ENCODE measurements at places on chromosomes 12 and 14. TPM values are rescaled to one million over a fixed set of nuclear protein-coding genes. Genes with fewer than 3 reads are reported as not detected.

DNA sequence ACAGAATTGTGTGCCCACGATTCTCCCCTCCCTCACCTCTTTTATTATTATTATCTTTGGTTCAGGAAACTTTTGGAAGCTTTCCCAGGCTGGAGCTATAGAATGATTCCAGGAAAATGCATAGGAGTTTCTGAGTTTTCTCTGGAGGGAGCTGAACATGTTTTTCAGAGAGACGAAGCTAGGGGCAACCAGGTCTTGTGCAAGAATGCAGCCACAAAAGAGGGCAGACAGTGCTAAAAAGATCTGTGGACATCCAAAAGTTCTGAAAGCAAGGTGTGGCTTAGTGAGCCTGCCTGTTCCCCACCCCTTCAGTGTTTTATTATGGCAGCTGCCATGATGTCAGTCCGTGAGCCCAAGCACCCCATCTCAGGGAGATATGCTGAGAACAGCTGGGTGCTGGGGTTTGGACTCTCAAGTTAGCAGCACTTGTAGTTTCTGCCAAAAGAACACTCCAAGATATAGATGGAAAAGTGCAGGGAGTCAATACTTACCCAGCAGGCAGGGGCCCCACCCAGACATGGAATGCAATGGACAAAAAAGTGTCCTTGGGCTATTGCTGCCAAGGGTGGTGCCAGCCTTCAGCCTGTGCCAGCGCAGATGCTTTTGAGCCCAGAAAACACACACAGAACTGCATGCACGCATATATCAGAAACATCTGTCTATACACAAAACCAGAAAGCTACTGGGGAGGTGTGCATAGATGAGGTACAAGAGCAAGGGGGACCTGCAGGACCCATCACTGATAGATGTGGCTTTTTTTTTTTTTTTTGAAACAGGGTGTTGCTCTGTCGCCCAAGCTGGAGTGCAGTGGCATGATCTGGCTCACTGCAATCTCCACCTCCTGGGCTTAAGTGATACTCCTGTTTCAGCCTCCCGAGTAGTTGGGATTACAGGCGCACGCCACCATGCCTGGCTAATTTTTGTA, 17.0 kb upstream of the IRF2BPL start:
- DNase-seq: no peak

GRCh38 chr14:26841920-26842741, 244.3 kb upstream of the NOVA1 start:
- peak; percentile 95 for DNase-seq

GRCh38 chr12:53255996-53256395, 12.1 kb upstream of the ESPL1 start:
- DNase-seq: no peak

DNA sequence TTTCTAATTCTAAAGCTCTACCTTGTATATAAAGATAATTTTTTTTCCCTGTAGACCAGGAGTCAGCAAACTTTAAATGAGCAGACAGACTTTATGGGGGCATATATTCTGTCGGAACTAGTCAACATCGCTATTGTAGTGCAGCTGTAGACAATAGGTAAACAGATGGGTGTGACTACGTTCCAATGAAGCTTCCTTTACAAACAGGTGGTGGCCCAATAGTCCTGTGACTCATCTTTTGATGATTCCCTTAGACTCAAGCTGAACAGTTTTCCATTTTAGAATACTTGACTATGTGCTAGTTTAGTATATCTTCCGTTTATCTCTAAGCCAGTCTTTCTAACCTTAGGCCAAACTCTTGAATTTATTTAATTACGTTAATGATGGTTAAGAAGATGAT, 16.3 kb downstream of the MUCL1 start:
- DNase-seq: no peak

DNA sequence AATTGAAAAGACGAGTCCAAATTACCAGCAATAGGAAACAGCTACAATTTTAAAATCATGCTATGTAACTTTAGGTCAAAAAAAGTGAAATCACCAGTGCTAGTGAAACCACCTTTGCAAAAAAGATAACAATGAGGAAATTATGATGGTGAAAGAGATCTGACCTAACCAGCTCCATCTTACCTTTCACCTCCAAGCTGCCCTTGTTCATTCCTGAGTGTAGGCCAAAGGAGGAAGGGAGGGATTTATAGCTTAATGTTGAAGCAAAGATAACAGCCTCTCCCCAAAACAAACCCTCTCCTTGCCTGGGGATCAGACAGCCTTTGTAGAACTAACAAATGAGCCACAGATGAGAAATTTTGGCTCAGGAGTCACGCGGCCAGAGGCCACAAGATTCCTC, 83.2 kb upstream of the EIF5 start:
- DNase-seq: no peak

The HSPB8 gene
- 58.4 TPM for total RNA-seq
